Astrocyte of the cerebellum (primary cell): ENCODE measurements at places on chromosomes 3 and 15.

- peak; percentile 8 for DNase-seq
Observed at GRCh38 chr3:55305696-55306485, 181.2 kb downstream of the WNT5A start.

DNA sequence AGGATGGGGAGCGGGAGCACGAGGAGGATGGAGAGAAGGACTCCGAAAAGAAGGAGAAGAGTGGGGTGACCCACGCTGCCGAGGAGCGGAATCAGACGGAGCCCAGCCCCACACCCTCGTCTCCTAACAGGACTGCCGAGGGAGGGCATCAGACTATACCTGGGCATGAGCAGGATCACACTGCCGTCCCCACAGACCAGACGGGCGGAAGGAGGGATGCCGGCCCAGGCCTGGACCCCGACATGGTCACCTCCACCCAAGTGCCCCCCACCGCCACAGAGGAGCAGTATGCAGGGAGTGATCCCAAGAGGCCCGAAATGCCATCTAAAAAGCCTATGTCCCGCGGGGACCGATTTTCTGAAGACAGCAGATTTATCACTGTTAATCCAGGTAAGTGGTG lies 169.8 kb downstream of the FEZF2 start:
- no peak for DNase-seq

- no peak for DNase-seq
Observed at GRCh38 chr3:6510713-6511112, 350.2 kb upstream of the GRM7 start.

DNA sequence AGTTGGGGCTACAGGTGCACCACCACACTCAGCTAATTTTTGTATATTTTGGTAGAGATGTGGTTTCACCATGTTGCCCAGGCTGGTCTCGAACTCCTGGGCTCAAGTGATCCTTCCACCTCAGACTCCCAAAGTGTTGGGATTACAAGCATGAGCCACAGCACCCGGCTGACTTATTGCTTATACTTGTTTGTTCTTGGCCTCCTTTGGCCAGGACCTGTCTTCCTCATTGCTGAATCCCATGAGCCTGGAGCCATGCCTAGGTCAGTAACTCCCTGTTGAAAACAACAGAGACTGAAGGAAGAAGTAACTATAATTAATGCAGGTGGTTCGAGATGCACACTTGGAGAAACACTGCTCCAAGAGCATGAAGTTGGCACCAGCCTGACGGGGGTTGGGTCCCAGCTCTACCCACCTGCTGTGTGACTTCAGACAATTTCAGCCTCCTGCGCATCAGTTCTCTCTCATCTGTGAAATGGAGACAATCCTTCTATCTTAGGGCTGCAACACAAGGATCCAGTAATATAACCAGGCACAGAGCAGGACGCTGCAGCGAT lies 38.9 kb downstream of the CPN2 start:
- no peak for DNase-seq

GRCh38 chr15:78440375-78441373 lies 2.7 kb downstream of the IREB2 start:
- no peak for DNase-seq

DNA sequence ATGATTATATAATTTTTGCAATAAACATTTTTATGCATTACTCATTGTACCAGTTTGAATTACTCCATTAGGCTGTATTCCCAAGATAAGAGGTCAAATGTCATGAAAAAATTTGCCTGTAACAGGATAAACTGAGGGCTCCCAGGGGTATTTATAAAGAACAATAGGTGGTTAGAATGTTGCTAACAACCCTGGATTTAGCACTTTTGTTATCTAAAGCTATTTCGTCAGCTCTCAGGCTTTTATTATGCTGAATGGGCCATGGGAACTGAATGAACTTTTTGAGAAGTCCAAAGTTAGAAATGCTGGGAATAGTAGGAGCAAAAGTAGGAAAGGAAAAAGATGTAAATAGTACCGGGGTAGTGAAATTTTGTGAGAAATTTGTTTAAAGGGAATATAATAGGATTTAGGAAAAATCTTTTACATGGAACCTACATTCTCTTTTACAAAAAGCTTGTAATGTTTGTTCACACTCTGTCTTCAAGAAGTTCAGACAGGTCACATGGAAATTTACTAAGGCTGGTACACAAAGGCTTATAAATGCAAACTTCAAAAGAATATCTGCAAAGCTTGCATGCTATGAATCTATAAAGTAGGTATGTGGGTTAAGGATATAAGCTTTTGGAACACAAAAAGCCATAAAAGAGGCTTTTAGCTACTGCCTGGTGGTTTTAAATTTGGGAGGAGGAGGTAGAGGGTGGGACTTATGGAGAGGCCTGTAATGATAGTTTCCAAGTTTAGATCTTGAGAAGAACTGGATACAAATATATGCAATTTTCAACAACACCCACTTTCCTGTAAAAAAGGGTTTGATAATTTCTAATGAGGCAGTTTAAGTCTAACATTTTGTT lies 445.8 kb upstream of the NAALADL2 start:
- DNase-seq = no peak

- no peak for DNase-seq
Observed at GRCh38 chr3:132847849-132848625, 125.8 kb upstream of the NPHP3 start.

DNA sequence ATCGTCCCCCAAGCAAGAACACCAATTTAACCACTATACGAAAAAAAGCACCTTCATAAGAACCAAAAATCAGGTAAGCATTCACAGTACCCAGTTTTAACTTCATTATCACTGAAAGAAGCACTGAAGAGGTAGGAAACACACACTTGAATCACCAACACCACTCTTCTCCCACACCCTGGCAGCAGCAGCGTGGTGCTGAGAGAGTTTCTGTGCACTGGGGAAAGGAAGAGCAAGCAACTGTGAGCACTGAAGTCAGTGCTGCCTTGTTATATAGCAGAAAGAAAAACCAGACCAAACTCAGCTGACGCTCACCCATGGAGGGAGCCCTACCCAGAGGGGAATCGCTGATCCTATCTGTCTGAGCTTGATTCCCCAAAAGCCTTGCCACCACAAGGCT lies 98.2 kb downstream of the DMXL2 start:
- DNase-seq = no peak

DNA sequence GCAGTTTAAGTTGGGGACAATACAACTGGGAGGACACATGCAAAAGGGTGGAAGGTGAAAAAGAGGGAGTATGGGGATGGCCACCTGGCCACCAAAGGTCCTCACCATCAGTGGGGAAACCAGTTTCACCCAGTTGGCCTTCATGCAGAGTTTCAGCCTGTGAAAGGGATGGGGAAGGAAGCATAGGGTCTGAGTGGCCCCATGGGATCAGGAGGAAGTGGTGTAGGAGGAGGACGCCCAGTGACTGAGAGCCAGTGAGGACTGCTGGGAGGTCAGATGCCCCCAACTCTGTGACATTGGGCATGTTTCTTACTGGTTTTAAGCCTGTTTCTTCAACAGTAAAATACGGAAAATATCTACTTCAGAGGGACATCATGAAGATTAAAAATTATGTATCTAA lies 16.3 kb downstream of the BCL2A1 start:
- no peak for DNase-seq

DNA sequence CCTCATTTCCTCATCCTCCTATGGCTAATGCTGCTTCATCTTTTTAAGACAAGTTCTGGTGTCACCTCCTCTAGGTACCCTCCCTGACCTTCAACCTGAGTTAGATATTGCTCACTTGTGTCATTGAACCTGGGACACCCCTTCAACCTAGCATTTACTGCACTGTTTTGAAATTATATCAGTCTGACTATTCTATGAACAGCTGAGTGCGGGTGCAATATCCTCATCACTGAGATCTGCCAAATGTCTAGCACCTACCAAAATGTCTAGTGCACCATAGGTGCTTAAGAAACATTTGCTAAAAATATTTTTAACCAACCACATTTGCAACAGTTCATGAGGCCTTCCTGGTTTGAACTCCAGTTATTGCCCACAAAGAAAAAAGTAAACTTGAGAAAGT lies 34.5 kb downstream of the RETNLB start:
- no peak for DNase-seq

DNA sequence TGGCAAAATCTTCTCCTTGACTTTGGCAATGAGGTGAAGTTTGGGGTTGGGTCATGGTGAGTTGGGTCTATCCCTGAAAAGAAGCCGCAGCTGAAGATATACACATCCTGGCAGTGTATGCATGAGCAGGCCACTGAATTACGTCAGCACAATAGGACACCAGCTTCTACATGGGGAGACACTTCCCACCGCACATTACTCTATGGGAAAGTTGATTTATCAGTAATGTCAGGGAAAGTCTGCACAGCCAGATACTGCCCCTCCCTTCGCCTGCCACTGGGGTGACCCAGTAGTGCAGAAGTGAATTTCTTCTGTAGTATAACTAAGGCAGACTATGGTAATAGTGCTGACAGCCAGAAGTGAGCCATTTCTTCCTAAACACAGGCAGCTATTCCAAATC lies 245.0 kb downstream of the NTRK3 start:
- no peak for DNase-seq

DNA sequence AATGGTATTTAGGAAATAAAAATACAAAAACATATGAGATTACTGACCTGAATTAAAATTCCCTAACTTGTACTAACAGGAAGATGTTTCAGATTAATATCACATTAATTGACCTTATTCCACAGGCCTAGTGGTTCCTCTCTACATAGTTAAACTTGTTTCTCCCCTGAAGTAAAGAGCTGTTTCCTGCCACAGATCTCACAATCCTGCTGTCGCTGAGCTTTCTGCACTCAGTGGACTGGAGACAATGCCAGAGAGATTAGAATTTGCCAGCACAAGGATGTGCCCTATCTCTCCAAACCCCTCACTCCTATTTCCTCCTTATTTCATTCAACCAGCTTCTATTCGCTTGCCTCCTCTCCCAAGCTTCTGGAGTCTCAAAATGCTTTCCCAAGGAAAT lies 130.6 kb downstream of the CTNNB1 start:
- no peak for DNase-seq

DNA sequence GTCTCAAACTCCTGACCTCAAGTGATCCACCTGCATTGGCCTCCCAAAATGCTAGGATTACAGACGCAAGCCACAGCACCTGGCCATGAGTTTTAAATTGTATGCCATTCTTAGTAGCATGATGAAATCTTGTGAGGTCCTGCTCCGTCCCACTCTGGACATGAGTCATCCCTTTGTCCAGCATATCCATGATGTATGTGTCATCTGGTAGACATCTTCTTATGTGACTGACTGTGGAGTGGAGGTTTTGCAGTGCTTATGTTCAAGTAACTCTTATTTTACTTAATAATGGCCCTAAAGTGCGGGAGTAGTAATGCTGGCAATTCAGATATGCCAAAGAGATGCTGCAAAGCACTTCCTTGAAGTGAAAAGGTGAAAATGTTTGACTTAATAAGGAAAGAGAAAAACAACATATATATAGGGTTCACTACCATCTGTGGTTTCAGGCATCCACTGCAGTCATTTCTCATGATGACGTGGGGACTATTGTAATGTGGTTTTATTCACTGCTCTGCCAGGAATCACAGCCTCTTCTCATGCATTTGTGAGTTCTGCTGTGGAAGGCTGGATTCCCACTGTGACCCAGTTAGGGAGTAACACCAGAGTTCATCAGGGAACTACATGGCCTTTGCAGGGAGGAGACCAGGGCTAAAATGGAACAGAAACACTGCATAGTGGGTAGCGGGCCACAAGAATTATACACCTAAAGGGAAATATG lies 204.6 kb upstream of the STRIT1 start:
- DNase-seq = peak; percentile 96

DNA sequence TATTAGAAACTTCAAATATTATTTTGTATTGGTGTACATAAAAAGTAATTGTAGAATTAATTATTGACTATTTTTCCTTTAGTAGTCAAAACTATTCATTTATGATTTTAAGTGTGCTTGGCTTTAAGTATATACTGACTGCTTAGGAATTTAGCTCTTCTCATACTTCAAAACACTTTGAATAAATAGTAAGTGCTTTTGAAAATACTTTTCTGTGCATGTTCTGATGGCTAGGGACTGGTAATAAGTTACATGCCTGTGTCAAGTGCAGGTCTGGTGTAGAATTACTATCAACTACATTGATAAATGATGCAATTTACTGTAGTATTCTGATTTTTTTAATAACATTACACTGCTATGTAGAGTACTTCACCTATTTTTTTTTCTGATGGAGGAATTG lies 397.6 kb upstream of the SGO1 start:
- no peak for DNase-seq

DNA sequence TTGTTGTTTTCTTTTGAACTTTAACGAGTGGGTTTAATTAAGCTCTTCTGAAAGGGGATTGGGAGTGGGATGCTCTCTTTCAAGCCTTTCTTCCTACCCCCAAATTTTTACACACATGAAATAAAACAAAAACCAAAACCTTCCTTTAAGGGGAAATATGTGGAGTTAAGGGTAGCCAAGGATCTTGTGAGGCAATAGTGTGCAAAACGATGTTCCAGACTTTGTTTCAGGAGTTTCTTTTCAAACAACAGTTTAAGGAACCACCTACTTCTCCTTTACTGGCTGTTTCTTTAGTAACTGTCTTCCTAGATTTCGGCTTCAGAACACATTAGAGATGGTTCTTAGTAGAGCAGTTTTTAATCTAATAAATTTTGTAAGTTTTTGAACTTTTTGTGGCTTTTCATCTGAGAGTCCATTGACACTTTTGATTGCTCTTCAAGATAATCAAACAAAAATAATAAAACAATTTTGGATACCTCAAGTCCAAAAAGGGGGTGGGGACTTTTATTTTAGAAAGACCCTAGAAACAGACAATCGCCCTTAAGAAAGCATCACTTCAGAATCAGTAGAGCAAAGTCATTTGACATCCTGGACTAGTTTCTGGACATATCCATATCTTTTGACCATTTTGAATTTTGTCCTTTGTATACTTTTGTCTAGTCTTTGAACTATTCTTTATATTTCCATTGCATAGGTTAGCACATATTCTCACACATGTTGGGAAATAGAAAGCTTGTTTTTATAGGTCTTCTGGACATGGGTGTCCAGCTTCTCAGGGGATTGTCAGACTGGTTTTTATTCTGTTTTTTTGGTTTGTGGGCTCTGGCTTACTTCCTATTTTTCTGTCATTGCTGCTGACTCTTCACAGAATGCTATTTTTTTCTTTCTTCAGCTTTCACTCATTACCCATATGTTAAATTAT lies 6.0 kb downstream of the DIPK2A start:
- DNase-seq = peak; percentile 22

DNA sequence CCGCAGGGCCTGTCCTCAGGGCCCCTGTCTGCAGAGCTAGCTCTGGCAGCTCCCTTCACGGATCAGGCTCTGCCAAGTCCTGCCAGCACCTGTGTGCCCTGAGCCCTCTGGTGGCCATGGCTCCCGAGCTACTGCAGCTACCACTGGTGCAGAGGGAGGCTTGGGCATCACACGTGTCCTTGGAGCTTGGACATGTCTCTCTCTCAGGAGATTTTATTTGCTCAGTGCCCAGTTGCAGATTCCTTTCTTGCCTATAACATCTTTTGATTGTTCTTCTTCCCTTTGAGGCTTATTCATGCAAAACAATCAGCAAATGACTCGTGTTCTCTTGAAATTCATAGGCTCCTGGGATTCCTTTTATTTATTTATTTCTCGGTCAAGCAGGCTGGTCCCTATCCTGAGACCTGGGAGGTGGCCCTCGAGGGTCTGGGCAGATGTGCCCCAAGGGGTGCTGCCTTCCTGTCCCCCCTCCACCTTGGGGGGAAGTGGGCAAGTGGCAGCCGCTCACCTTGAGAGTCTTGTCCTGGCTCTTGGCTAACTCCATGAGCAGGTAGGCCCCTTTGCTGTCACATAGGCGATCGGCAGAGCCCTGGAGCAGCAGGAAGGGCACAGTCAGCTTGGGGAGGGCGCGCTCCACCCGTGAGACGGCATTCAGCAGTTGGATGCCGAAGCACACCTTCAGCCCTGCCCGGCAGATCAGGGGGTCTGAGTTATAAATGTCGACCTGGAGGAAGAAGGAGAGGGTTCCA lies 21.9 kb downstream of the ABTB1 start:
- no peak for DNase-seq
